Retina (tissue), 1 donor: ENCODE measurements at places on chromosomes 4 and X.

- no peak for DNase-seq
These were observed 1757.3 kb downstream of the PCDH7 start for GRCh38 chr4:32477518-32477917.

DNA sequence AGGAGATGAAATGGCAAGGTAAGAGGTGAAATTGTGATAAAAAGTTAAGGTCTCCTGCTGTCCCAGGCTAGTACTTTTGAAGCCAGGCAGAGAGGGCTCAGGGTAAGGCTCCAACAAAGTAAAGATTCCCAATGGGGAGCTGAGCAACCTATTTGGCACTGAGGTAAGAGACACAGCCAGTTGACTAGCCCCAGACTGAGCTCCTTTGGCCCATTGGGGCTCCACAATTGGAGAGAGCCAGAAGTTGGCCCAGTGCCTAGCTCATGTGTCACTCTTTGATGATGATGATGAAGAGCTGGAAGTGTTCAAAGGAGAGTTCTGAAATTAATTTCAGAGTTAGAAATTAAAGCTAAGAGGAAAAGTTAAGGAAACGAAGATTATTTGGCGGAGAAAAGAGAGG is 94.6 kb downstream of the RLIM start:
- no peak for DNase-seq

GRCh38 chr4:62475596-62475995 is 1275.5 kb downstream of the ADGRL3 start:
- no peak for DNase-seq

DNA sequence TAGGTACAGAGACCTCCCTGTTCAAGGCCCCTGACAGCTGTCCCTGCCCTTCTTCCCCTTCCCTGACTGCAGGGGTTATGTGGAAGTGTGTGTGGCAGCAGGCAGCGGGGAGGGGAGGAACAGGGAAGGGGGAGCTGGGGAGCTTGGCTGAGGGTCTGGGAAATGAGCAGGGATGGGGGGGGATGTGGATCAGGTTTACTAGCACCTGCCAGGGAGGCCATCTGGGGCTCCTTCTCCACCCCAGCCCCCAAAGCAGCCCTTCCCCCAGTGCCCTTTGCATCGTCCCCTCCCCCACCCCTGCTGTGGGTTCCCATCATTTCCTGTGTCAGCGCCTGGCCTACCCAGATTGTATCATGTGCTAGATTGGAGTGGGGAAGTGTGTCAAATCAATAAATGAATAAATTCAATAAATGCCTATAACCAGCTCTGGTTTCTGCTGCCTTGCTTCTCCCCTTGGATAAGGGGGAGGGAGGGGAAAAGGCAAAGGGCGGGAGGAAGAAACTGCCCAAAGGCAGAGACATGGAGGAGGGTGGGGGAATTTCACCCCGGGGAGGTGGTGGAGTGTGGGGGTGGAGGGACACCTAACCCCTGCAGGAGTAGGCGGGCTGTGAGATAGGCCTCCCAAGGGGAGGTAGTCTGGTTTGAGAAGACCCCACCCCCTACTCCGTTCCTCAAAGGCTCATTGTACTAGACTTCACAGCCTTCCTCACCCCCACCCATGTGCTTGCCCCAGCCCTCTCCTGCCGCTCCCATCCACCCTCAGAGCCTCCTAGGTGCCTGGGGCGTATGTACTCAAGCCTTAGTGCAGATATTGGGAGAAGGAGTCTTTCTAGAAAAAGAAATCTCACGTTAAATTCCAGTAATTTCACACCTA is 3.2 kb downstream of the CXorf65 start:
- DNase-seq: no peak

GRCh38 chr4:73874386-73874785 is 5.2 kb downstream of the CXCL1 start:
- DNase-seq: no peak

DNA sequence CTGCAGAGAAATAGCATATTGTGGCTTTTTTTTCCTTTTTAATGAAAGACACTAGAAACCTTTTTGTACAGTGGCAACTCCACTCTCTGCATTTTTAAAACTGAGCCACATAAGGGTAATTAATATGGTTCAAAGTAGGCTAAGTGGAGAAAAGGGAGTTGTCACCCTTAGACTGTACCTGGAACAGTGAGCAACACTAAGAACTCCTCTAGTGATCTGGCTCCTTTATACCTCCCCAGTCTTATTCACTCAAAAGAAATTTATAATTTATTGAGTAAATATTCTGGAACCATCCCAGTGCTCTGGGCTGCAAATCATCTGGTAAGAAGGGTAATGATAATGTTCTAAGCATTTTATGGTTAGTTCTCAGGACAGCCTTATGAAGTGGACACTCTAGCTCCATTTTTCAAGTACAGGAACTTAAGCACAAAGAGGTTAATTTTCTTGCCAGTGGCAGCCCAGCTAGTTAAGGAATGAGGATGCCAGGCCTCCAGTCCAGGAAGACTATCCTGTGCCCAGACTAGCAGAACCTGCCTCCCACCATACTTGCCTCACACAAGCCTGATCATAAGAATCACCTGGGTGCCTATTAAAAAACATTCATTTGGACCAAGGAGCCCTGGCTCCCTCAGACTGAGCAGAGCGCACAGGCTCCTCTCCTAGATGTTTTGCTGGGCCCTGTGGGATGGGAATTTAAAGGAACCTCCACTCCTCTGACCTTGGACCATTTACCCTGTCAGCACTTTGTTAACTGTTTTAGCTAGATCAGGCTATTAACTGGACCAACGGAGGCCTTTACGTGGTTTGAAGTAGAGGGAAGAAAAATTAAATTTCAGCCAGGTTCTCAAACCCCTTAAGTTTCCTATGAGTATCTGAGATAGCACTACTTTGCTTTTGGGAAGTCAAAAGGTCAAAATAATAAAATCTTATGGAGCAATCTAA is 102.6 kb downstream of the PDE5A start:
- no peak for DNase-seq

DNA sequence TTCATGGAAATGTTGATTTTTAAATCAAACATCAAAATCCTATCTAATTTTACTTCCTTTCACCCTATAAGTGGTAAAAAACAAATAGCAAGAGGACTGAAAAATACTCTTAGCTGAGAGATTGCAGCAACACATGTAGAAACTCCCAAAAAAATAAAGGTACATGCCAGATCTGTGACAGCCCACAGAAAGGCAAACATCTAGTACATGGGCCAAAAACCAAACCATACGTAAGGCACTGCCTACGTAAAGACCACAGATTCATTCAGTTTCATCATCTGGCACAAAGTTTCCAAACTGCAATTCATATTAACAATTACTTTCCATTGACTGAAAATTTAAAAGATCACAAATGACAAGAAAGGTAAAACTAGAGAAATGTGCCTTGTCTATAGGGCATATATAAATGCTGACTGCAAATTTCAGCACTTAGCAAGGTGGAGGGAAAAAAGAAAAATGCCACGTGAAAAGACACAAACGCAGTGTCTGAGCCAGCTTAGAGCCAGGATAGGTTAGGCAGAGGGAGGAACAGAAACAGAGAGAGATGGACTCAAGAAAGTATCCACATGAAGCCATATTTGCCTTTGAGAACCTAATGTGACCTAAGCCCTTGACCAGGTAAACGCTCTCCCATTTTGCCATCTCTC is 88.1 kb downstream of the TSPAN5 start:
- DNase-seq: no peak

DNA sequence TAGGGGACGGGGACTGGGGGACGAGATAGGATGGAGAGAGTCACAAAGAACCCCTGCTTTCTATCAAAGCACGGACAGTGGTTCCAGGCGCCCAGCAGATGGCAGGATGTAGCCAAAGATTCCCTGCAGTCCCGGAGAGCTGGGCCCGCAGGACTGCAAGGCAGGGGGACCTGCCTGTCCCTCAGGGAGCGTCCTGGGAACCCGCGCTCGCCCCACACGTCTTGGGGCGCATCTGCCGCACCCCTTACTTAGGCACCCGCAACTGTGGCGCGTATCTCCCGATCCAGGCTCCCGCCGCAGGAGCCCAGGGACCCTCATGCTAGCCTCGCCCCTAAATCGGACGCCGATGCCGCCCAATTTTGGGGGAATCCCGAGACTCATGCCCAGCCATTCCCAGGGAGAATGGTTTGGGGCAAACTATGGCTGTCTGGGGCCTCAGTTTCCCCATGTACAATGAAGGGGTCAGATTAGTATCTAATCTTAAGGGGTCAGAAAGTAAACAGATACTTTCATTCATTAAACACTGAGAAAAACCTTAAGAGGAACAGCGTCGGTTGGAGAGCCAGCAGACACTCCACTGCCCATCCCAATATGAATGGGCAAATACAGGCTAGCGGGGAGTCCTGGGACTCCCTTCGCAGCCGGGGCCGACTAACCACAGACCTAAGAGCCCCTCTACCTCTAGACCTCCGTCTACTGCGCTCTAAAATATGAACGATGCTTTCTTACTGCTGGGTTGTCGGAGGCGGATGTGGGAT is 581 bp upstream of the STK32B start:
- peak; percentile 81 for DNase-seq

DNA sequence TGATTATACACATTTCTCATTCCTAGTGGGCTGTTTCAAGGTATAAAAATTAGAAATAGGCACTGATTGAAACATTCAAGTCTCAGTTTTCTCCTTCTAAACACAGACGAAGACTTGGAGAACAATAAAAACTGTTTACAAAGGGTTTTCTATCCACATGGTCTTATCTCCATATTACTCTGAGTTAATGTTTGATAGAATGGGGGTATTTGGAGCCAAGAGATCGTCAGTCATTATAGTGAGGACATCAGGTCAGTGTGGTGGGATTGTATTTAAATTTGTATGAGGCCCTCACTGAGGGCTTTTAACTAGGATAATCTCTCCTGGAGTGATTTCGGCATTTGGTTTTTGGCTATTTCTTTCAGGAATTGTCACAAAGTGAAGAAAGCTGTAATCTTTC is 16.4 kb upstream of the DYNLT3 start:
- DNase-seq: no peak

DNA sequence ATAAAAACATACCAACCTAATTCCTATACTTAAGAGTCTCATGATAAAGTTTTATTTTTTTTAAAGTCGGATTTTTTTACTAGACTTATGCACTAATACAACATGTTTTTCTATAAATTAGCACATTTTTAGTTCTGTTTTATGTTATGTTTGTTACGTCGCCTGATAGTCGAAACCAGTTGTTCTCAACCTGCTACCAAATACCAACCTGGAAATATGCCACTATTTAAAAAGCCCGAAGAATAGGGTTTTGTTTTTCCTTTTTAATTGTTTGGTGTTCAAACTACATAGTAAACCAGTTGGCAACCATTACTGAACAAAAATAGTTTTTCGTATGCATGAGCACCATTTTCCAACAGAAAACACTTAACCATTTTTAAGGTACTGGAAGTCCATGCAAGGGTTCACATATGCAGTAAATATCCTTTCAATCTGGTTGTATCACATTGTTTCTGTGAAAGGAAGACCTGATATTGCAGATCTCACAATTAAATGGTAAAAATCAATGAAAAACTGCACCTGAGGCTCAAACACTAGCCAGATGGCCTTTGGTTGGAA is 1.4 kb downstream of the WDFY3 start:
- DNase-seq: no peak

- DNase-seq: peak; percentile 14
These were observed 49.2 kb upstream of the TLR2 start for GRCh38 chr4:153634738-153635353.

- no peak for DNase-seq
These were observed 107.2 kb downstream of the AKAP4 start for GRCh38 chrX:50093625-50094024.

- no peak for DNase-seq
These were observed 8.7 kb upstream of the ITGB1BP2 start for GRCh38 chrX:71292669-71293365.

- no peak for DNase-seq
These were observed 102.1 kb upstream of the STS start for GRCh38 chrX:7045238-7045955.

GRCh38 chr4:93831716-93832496 is 3.4 kb downstream of the ATOH1 start:
- peak; percentile 67 for DNase-seq

- DNase-seq: no peak
These were observed 43.7 kb upstream of the MAPK10 start for GRCh38 chr4:86403575-86403974.

GRCh38 chr4:3829956-3830773 is 64.0 kb downstream of the ADRA2C start:
- peak; percentile 48 for DNase-seq

DNA sequence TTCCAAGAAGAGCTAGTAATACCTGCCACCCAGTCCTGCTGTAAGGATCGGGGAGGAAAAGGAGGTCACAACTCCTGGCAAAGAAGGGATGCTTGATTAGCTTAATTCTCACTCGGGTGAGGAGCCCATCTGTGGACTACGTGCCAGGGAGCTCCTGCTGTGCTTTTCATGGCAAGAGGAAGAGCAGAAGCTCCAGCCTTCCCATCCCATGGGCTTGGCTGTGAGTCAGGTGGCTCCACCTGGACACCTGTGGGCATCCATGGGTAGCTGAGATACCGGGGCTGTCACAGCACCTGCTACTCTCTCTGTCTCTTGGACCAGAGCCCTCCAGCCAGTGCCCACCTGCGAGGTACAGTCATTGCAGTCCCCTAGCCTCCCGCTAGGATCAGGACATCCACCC is 18.0 kb downstream of the CLNK start:
- no peak for DNase-seq

DNA sequence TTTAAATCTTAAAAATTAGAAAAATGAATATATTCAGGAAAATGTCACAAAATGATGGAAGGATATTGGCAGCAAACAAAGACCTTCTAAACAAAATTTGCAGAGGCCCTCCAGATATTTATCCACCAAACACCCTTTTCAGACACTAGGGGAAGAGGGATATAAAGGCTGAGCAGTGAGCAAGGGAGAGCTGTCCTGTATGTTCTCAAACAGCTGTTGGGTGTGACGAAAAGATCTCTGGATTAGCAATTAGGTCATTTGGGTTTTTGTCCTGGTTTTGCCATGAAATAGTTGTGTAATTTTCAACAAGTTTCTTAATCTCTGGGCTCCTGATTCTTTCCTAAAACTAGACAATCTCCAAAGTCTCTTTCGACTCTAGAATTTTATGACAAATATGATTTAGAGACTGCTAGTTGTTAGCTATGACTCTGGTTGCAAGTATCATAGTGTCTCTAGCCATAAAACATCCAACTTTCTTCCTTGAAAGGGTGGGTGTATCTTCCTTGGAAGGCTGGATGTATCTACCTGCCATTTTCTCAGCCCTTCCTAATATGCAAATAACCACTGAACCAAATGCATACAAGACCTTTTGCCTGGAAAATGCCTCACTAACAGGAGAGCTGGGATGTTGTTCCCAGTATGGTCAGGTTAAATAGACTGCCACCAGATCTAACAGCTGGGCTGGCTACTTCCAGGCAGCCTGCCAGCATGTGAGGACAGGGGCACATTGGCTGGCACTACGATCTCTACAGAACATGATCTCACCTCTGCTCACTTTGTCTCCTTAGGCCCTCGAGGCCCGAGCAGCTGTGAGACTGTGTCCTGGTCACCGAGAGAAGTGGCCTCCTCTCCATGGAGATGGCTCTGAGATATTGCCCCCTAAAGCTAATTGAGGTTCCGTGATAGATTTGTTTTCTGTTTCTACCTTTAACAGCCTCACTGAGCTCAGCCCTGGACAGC is 225.5 kb upstream of the JADE1 start:
- no peak for DNase-seq
